ENCODE measurements at places on chromosomes 3 and 15. TPM values are rescaled to one million over a fixed set of nuclear protein-coding genes. Genes with fewer than 3 reads are reported as not detected.

Gene CPB1
- total RNA-seq = not detected

Gene UNC13C
- not detected for total RNA-seq

Gene GRAMD2A
- not detected for total RNA-seq

Gene GALNT15
- not detected for total RNA-seq

Gene CP
- total RNA-seq = not detected

Gene TPRG1
- 42.4 TPM for total RNA-seq

Gene PLSCR2
- not detected for total RNA-seq

Gene TMEM158
- not detected for total RNA-seq

Gene TUSC7
- not detected for total RNA-seq

- no peak for DNase-seq
- peaks cover 7% of the 10 kb centered on the region for H3K27me3 ChIP-seq
- no peaks in the 10 kb centered on the region for H3K36me3 ChIP-seq
These were observed 64.4 kb upstream of the PRICKLE2 start for GRCh38 chr3:64289622-64290021.

DNA sequence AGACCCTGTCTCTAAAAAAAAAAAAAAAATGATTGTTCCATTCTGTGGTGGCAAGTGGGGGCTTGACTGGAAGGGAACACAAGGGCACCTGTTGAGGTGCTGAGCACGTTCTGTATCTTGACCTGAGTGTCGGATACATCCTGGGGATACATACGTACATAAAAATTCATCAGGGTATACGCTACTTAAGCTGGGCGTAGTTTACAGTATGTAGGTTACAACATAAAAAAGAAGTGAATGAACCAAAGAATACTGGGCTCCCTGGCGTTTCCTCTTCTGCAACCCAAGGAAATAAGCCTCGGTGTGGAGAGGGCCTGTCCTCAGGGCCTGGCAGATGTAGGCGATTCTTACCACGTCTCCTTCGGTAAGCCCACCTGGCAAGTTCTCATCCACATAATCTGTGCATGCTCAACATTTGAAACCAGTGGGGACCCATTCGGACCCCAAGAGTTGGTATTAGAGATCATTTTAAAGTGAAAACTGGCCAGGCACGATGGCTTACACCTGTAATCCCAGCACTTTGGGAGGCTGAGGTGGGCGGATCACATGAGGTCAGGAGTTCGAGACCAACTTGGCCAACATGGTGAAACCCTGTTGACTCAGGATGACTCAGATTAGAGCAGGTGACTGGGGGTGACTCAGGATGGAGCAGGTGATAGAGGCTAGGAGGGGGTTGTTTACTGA, 5.1 kb upstream of the MUC20 start:
- no peak overlapping the region for H3K27ac ChIP-seq
- no peak for DNase-seq
- H3K4me3 ChIP-seq = no peak overlapping the region
- peaks cover 11% of the 10 kb centered on the region for H3K36me3 ChIP-seq
- peaks cover 16% of the 10 kb centered on the region for H3K27me3 ChIP-seq

DNA sequence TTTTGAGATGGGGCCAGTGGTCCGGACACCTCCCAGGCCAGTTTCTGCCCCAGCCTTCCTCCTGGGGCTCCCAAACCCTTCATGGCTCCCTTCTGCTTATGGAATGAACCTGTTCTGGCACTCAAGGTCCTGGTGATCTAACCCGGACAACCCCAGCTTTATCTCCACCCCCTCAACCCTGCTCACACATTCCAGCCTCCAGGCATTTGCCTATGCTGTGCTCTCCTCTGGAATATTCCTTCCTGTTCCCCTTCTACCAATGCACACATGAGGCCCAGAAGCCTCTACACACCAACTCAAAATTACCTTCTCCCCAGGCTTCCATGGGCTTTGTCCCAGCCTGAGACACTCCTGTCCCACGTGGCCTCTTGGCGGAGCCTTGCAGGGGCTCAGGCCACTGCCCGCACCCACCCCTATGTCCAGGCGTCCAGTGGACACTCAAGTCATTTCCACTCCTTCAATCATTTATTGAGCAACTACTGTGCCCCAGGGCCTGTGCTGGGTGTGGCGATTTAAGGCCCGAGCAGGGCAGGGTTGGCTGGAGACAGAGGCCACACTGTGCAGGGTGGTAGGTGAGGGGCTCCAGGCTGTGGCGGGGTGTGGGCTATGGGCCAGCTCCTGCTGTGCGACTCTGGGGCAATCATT, 18.8 kb downstream of the PLXND1 start:
- peaks cover 29% of the 10 kb centered on the region for H3K27me3 ChIP-seq
- DNase-seq = no peak
- H3K36me3 ChIP-seq = no peaks in the 10 kb centered on the region
- H3K27ac ChIP-seq = no peak overlapping the region
- no peak overlapping the region for H3K4me3 ChIP-seq

- peaks cover 1% of the 10 kb centered on the region for H3K36me3 ChIP-seq
- peak overlapping the region; percentile 95 for H3K27ac ChIP-seq
- peak overlapping the region; percentile 82 for H3K4me3 ChIP-seq
- H3K27me3 ChIP-seq = no peaks in the 10 kb centered on the region
- no peak for DNase-seq
- H3K4me1 ChIP-seq = peaks cover 63% of the 10 kb centered on the region
These were observed 10.4 kb downstream of the SH2D7 start for GRCh38 chr15:78102741-78103140.

GRCh38 chr15:58604455-58604923, 145.0 kb downstream of the ADAM10 start:
- no peak for DNase-seq
- H3K27me3 ChIP-seq = no peaks in the 10 kb centered on the region
- no peak overlapping the region for H3K4me3 ChIP-seq
- H3K4me1 ChIP-seq = peaks cover 25% of the 10 kb centered on the region

DNA sequence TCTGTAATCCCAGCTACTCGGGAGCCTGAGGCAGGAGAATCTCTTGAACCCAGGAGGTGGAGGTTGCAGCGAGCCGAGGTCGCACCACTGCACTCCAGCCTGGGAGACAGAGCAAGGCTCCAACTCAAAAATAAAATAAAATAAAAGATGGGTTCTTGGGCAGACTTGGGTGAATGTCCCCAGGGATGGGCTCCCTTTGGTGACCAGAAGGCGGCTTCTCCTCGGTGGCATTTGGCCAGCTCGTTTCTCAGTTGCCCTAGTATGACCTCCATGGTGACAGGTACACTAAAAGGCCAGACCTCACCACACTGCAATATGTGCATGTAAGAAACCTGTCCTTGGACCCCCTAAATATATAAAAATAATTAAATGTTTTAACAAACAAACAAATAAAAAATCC, 76.0 kb upstream of the SNRPA1 start:
- H3K36me3 ChIP-seq = no peaks in the 10 kb centered on the region
- peaks cover 6% of the 10 kb centered on the region for H3K4me1 ChIP-seq
- H3K4me3 ChIP-seq = no peak overlapping the region
- H3K27me3 ChIP-seq = peaks cover 7% of the 10 kb centered on the region
- DNase-seq = no peak

- no peaks in the 10 kb centered on the region for H3K36me3 ChIP-seq
- H3K27ac ChIP-seq = no peak overlapping the region
- no peak for DNase-seq
- no peaks in the 10 kb centered on the region for H3K27me3 ChIP-seq
- H3K4me1 ChIP-seq = no peaks in the 10 kb centered on the region
These were observed 450.2 kb downstream of the RBMS3 start for GRCh38 chr3:29731050-29731449.

DNA sequence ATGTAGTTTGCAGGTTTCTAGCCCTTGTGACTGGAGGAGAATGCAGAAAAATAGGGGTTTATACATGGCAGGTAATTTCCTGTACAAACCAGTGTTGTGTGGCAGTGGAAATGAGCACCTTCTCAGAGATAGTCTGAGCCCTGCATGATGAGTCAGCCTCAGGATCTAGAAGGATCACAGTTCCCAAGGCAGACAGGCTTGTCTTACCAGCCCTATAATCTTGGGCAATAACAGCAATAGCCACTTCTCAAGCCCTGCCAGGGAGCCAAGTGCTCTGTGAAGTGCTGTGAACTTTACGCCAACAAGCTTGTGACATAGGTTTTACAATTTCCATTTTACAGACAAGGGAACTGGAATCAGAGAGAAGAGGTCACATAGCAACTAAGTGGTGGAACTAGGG, 89.4 kb downstream of the CD47 start:
- H3K27ac ChIP-seq = no peak overlapping the region
- no peaks in the 10 kb centered on the region for H3K36me3 ChIP-seq
- peaks cover 5% of the 10 kb centered on the region for H3K4me1 ChIP-seq
- H3K27me3 ChIP-seq = peaks cover 3% of the 10 kb centered on the region
- DNase-seq = no peak
- no peak overlapping the region for H3K4me3 ChIP-seq

DNA sequence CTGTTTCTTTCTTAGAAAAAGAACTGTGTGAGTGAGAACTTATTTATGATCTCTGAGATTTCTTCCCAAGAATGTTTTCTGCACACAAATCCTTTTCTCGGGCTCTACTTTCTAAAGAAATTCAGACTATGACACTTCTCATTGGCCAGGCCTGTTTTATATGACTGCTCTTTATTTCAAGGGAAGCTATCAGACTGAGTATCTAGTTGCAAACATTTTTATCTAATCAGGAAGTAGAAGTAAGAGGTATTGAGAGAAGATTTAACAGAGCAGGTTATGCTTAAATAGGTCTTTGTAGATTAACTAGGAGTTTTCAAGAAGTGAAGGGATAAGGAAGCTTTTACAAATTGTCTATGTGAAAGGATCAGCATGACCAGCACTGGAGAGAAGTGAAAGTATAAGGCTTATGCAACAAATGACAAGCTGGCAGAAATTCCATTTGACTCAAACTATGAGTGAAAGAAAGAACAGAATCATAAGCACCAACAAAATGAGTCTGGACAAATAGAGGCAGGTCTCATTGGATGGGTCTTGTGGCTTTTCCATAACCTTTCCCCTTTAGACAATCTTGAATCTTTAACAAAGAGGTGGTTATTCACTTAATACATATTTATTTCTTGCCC, 71.9 kb upstream of the CHL1 start:
- no peak overlapping the region for H3K4me3 ChIP-seq
- H3K4me1 ChIP-seq = no peaks in the 10 kb centered on the region
- no peaks in the 10 kb centered on the region for H3K27me3 ChIP-seq
- DNase-seq = no peak

GRCh38 chr15:96097661-96098060, 232.8 kb upstream of the NR2F2 start:
- DNase-seq = no peak
- H3K36me3 ChIP-seq = no peaks in the 10 kb centered on the region
- H3K27ac ChIP-seq = no peak overlapping the region
- H3K4me3 ChIP-seq = no peak overlapping the region
- H3K27me3 ChIP-seq = no peaks in the 10 kb centered on the region

DNA sequence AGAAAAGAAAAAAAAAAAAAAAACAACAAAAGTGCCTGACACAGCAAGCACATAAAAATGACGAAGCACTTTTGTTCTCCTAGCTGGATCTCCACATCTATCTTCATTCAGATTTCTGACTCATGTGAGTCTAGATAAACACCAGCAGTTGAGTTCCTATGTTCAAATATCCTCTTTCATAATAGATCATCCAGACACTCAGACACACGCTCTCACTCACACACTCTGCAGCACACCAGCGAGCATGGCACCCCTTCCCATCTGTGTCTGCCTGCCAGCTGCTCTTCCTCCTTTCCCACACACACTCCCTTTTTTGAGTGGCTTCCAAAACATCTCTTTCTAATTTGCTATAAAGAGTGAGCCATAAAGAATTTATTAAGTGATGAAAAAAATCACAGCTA, 19.8 kb upstream of the CELF6 start:
- H3K27ac ChIP-seq = no peak overlapping the region
- no peaks in the 10 kb centered on the region for H3K4me1 ChIP-seq
- no peak overlapping the region for H3K4me3 ChIP-seq
- no peaks in the 10 kb centered on the region for H3K27me3 ChIP-seq
- peaks cover 6% of the 10 kb centered on the region for H3K36me3 ChIP-seq

DNA sequence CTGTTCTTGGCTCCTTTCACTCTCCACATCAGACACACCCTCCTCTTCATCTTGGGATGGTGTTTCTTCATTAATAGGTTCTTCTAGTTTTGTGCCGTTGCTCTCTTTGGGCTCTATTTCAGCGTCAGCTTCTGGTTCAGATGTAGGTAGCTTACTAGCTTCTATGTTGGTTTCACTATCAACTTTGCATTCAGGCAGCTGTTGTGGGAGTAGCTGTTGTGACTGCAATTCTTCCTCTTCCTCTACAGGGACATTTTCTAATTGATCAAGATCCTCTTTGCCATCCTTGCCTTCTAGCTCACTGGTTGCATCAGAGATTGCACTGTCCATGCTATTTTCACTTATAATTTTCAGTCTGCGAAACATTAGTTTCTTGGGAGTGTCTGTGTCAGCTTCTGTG, 80.1 kb downstream of the SETD2 start:
- H3K27me3 ChIP-seq = no peaks in the 10 kb centered on the region
- H3K4me1 ChIP-seq = peaks cover 14% of the 10 kb centered on the region
- no peak overlapping the region for H3K4me3 ChIP-seq

GRCh38 chr3:127487196-127487595, 103.3 kb downstream of the TPRA1 start:
- no peak overlapping the region for H3K4me3 ChIP-seq
- peak; percentile 9 for DNase-seq
- H3K36me3 ChIP-seq = no peaks in the 10 kb centered on the region
- peaks cover 15% of the 10 kb centered on the region for H3K4me1 ChIP-seq
- peaks cover 52% of the 10 kb centered on the region for H3K27me3 ChIP-seq

DNA sequence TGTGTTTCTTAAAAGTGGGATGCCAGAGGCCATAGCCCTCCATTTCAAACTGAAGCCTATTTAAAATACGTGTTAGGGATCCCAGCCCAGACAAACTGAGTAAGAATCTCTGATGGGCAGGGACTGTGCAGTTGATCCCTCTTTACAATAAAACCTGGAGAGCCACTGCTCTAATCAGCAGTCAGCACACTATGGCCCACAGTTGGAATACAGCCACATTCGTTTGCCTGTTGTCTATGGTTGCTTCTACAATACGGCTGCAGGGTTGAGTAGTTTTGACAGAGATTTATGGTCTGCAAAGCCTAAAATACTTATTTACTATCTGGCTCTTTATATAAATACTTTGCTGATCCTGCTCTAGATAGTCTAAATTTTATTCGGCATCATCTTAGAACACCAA, 32.4 kb downstream of the TJP1 start:
- no peaks in the 10 kb centered on the region for H3K4me1 ChIP-seq
- no peak overlapping the region for H3K4me3 ChIP-seq
- no peak overlapping the region for H3K27ac ChIP-seq
- no peak for DNase-seq

GRCh38 chr3:188084752-188085583, 69.0 kb upstream of the LPP start:
- no peak overlapping the region for H3K27ac ChIP-seq
- H3K4me3 ChIP-seq = no peak overlapping the region
- DNase-seq = no peak
- H3K4me1 ChIP-seq = peaks cover 2% of the 10 kb centered on the region

GRCh38 chr15:60486742-60487141, 7.8 kb upstream of the ICE2 start:
- H3K4me1 ChIP-seq = peaks cover 10% of the 10 kb centered on the region
- no peak overlapping the region for H3K27ac ChIP-seq
- H3K4me3 ChIP-seq = no peak overlapping the region
- no peak for DNase-seq

DNA sequence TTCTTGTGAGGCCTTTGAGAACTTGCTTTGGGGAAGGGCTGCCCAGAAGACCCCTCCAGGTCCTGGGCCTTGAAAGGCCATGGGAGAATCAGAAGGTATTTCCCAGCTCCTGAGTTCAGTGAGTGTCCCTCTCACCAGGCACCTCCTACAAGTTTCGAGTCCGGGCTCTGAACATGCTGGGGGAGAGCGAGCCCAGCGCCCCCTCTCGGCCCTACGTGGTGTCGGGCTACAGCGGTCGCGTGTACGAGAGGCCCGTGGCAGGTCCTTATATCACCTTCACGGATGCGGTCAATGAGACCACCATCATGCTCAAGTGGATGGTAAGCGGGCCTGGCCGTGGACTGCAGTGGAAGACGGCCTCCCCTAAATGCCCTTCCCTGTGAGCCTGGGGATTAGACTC, 68.3 kb downstream of the BOC start:
- H3K27me3 ChIP-seq = peaks cover 7% of the 10 kb centered on the region
- H3K4me3 ChIP-seq = no peak overlapping the region
- peaks cover 10% of the 10 kb centered on the region for H3K4me1 ChIP-seq
- DNase-seq = no peak

Data from activated naive CD8-positive, alpha-beta T cell treated with anti-CD3 and anti-CD28 coated beads, Interleukin-2, amount 10 ng/mL, durations not matched to agents 7 days and 5 days (primary cell).